ENCODE measurements at places on chromosomes 6 and 20.

- no peak for DNase-seq
These were observed 172.3 kb upstream of the CST7 start for GRCh38 chr20:24776755-24777271.

GRCh38 chr6:35581633-35582032 lies 68.9 kb upstream of the TULP1 start:
- DNase-seq: no peak

GRCh38 chr6:118485601-118486550 lies 62.2 kb upstream of the PLN start:
- DNase-seq: no peak

GRCh38 chr6:39524007-39524406 lies 201.2 kb downstream of the KIF6 start:
- DNase-seq: no peak

DNA sequence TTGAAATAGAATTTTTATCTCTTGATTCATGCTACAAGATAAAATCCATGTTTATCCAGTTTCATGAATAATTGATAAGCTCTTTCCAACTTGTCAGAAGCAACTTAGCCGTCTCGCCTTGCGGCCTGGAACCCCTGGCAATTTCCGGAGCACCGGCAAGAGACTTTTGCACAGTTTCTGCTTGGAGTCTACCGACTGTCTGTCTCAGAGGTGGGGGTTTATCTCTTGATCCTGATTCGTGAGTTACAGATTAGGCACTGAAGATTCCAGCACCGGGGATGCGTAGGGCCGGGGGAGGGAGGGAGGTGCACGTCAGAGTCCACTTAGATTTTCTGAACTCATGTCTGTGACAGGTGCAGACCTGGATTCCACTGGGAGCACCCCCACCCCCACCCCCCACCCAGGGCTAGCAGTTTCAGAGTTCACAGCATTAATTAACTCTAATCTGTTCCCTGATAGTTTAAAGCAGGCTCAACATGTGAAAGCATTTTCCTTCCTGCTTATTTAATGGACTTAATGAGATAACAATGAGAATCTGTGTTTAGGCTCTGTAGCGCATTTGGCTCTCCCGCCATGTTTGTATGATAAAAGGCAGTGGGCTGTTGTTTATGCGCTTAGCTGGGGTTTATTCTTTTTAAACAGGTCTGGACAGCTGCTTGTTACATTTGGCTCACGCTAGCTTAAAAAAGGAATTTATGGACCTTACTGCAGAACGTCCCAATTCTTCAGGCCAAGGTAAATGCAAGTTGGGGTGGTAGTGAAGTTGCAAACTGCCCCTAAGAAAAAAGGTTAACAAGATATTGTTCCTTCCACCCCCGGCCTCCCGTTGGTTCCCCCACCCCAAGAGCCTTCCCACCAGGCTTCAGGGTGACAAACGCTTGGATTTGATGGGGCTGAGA lies 8.1 kb upstream of the APCDD1L start:
- no peak for DNase-seq

DNA sequence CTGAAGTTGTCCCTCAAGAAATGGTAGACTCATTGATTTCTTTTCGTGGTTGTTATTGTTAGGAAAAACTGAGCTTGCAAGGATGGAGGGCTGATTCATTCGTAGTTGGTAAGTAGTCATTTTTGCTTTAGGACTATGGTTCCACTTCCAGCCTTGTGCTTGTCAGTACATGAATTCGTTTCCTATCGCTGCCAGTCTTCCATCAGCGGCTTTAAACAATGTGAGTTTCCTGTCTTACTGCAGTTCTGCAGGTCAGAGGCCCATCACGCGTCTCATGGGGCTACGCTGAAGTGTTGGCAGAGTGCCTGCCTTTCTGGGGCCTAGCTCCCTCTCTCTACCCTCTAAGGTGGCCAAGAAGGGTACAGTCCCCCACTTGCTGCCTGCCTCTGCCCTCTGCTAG lies 11.4 kb upstream of the MDFI start:
- no peak for DNase-seq

DNA sequence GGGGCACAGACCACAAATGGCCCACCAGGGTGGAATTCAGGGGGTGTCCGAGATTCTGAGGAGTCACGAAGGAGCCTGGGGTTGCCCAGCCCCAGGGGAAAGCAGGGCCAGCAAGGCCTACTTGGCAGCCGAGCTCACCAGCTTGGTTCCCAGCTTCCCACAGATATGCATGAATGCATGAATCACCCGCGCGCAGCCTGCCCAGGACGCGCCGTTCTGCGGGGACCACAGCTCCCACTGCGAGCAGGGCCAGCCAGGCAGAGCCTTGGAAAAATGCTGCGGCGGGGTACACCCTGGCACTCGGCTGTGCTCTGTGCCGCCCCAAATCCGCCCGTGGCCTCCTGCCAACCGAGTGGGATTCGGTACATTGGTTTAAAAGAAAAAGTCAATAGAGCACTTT lies 211.0 kb downstream of the NFATC2 start:
- no peak for DNase-seq

- no peak for DNase-seq
These were observed 139.8 kb downstream of the DTNBP1 start for GRCh38 chr6:15522856-15523529.

DNA sequence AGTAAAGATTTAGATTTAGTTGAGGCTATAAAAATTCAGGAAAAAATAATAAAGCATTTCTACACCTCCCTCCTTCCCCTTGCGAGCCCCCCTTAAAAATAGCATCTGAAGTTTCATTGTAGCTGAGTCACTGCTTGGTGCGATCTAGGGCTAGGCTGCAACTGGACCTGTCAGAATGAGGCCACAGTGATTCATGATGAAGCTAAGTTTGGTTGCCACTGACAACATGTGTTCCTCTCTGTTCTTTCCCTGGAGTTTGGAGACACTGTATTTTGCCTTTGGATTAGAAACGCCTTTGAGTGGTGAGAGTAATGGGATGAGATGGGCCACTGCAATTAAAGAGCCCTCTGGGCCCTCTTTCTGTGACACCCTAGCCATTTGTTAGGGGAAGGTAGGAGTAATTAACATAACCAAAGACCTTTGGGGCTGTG lies 334.1 kb downstream of the NRN1 start:
- DNase-seq: peak; percentile 34

- DNase-seq: no peak
These were observed 205.2 kb downstream of the FARS2 start for GRCh38 chr6:5466281-5467136.

GRCh38 chr6:78611102-78611620 lies 256.2 kb upstream of the IRAK1BP1 start:
- no peak for DNase-seq

- no peak for DNase-seq
These were observed 82.3 kb downstream of the MLIP start for GRCh38 chr6:54193560-54193959.

- no peak for DNase-seq
These were observed 145.6 kb downstream of the DLL1 start for GRCh38 chr6:170145272-170145592.

GRCh38 chr6:31379850-31380249 lies 22.9 kb upstream of the HLA-B start:
- no peak for DNase-seq

DNA sequence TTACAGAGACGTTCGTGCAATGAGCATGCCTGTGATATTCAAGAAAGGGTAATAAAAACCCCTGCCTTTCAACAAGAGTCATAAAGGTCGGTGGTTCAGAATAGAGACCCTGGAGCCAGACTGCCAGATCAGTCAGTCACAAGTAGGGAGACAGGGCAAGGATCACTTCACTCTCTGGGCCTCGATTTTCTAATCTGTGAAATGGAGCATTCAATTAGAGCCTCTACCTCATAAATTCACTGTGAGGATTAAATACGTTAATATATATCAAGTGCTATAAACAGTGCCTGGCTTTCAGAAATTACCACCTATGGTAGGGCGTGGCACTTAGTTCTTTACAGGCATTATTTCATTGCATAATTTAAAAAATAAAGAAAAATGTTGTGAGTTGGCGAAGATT lies 43.7 kb upstream of the EYA2 start:
- DNase-seq: no peak

DNA sequence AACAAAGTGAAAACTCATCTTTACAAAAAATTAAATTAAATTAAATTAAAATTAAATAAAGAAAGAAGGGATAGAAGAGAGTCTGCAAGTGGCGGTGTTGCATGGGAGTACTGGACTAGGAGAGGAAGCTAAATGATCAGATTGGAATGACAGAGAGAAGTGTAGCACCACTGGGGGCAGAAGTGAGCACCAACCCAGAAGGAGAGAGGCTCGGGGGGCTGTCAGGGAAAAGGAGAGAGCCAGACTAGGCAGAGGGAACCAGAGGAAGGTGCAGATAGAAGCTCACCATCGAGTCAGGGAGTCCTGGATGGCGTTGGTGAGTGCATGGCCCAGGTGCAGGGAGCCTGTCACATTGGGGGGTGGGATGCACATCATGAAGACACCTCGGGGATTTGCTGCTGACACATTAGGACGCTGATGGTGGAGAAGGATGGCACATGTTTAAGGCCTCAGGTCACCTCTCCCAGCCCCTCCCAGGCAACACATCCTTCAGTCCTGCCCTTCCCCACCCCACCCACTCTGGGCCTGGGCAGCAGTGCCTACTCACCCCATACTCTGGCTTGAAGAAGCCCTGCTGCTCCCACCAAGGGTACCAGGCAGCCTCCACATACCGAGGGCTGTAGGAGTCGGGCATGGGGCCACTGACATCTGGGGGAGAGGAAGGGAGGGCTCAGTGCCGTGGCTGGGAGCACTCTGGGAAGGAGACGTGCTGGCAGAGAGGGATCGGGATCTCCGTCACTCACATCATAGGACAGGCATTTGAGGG lies 4.0 kb downstream of the VARS1 start:
- peak; percentile 77 for DNase-seq

- peak; percentile 16 for DNase-seq
These were observed 27.5 kb upstream of the NHSL1 start for GRCh38 chr6:138526822-138527235.

GRCh38 chr6:31268836-31269235 lies 3.1 kb downstream of the HLA-C start:
- DNase-seq: no peak

GRCh38 chr6:71248306-71248765 lies 40.3 kb upstream of the OGFRL1 start:
- DNase-seq: peak; percentile 26

DNA sequence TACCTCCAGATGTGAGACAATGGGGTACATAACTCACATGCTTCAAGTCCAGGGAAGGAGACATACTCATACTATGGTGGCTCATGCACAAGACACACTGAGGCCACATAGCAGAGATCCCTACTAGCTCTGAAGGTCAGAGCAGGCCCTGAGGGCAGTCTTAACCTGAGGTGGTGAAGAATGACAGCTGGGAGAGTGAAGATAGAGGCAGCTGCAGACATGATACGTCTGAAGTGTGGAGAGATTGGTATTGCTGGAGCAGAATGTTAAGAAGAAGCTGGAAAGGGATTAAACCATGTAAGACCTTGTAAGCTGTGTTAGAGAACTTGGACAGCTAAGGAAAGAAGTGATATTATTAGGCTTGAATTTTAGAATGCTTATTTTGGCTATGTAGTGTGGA lies 32.9 kb downstream of the PGM3 start:
- DNase-seq: no peak

- DNase-seq: no peak
These were observed 48.4 kb upstream of the TOP1 start for GRCh38 chr20:40980106-40980827.

- no peak for DNase-seq
These were observed 37.6 kb downstream of the WDR27 start for GRCh38 chr6:169664227-169664626.

DNA sequence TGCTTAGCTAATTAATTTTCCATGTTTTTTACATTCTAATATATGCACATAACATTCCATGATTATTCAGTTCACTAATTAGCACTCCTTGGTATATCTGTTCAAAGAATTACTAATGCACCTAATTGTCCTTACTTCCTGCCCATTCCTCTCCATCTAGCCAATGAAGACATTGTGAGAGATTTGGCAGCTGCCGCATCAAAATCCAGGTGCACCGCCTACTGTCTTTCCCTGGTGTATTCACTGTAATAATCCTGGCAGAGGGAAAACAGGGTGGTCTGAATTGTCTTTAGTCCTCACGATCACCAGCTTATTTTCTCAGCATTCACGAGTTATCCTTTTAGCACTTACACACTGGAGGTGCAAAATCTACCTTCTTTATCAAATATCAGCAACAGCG lies 61.0 kb upstream of the SCGN start:
- DNase-seq: no peak

GRCh38 chr6:37584654-37585522 lies 85.2 kb upstream of the CCDC167 start:
- DNase-seq: no peak

DNA sequence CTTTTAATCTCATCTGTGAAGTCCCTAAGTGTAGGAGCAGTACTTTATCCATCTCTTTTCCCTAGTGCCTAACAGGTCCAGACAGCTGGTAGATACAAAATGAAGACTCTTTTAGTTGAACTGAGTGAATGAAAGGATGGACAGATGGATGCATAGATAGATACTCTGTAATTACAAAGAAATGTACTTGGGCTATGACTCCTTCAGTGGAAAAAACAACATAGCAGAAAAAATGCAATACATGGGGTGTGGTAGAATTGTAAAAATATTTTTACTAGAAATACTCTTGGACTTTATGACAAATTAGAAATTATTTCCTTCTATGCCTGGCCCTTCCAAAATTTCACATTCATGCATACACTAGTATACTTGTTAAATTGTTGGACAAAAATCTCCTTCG lies 29.3 kb downstream of the KCNQ5 start:
- no peak for DNase-seq

GRCh38 chr20:53778041-53778516 lies 184.4 kb upstream of the ZNF217 start:
- DNase-seq: no peak

DNA sequence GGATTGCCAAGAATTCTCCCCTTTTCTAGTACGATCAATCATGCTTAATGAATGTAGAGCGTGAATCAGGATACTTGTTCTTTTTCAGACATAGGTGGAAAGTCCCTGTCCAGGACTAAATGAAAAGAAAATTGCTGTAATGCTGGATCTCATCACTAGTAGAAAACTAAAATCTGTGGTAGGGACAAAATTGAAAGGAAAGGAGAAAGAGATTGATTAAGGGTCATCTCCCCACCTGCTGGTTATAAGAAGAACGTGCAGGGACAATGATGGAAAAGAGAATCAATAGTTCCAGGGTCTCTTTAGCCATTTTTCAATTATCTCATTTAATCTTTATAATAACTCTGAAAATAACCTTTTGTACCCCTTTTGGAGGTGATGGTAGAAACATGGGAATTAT lies 18.7 kb upstream of the HLA-DRB1 start:
- no peak for DNase-seq

- DNase-seq: peak; percentile 51
These were observed 320.8 kb downstream of the SOX4 start for GRCh38 chr6:21914121-21914973.

- peak; percentile 57 for DNase-seq
These were observed 127.9 kb upstream of the NAA20 start for GRCh38 chr20:19889011-19889953.

DNA sequence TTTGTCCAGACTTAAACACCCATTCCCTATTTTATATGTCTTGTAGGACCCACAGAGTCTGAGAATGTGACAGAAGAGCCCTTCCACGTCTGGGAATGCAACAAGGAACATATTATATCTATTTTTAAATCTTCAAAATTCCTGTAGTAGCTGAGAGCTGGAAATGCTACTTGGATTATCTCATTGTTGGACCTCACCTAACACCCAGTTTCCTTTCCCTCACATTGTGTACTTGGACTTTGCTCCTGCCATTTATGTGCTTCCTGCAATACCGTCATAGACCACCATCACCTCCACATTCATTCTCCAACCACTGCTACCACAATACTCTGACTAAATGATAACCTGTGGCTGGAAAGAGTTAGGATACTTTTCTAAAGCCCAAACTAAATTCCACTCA lies 335.4 kb downstream of the COL12A1 start:
- DNase-seq: peak; percentile 57
